Sigmoid colon (tissue), 7 donors: ENCODE measurements at places on chromosomes 1 and 21. TPM values are rescaled to one million over a fixed set of nuclear protein-coding genes. Genes with fewer than 3 reads are reported as not detected.

Gene ELF3
- total RNA-seq: 0.27 TPM

Gene FMN2
- total RNA-seq: 13.7 TPM

Gene RAD54L
- not detected for total RNA-seq

Gene COL6A2
- total RNA-seq: 810 TPM

DNA sequence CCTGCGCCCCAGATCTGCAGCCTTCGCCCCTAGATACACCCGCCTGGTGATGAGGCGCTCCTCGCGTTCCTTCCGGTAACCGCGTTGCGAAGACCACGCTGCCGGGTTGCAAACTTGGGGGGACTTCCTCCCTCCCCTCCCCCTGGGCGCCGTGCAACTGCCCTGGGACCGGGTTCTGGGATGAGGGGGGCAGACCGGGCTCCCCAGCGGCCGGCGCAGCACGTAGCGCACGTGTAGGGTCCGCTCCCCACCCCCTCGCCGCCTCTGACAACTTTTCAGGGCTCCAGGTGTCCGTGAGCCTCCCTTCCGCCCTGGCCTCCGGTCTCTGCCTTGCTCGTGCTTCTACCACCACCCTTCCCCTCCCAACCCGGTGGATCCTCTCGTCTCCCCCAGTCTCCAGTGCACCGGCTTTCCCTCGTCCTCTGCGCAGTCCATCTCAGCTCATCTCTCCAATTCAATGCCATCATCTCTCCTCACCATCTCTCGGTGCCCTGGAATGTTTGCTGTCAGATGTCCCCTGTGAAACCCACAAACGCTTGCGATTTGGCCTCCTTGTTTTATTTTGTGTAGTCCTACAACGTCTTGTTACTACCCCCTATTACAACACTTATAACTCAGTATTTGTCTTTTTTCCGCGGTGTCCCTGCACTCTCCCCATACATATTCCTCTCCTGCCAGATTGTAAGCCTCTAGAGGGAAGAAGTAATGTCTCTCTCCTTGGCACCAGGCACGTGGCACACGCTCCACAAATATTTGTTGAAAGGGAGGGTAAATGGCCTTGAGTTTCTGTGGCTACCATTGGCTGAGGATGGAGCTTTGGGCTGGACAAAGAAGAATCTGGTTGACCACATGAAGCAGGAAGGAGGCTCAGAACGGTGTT is 782 bp downstream of the PCAT6 start:
- no peaks in the 10 kb centered on the region for H3K36me3 ChIP-seq
- H3K27me3 ChIP-seq: no peaks in the 10 kb centered on the region
- peak overlapping the region; percentile 84 for H3K27ac ChIP-seq
- peak overlapping the region; percentile 55 for H3K4me3 ChIP-seq
- peak; percentile 74 for DNase-seq
- H3K4me1 ChIP-seq: no peaks in the 10 kb centered on the region

GRCh38 chr1:74425676-74426075 is 86.7 kb downstream of the LRRC53 start:
- DNase-seq: no peak
- H3K27ac ChIP-seq: no peak overlapping the region
- no peaks in the 10 kb centered on the region for H3K36me3 ChIP-seq

GRCh38 chr1:36905941-36906340 is 128.4 kb downstream of the GRIK3 start:
- H3K36me3 ChIP-seq: no peaks in the 10 kb centered on the region
- no peaks in the 10 kb centered on the region for H3K4me1 ChIP-seq
- H3K27me3 ChIP-seq: no peaks in the 10 kb centered on the region
- H3K4me3 ChIP-seq: no peak overlapping the region
- DNase-seq: no peak

- no peaks in the 10 kb centered on the region for H3K27me3 ChIP-seq
- peaks cover 9% of the 10 kb centered on the region for H3K4me1 ChIP-seq
- no peaks in the 10 kb centered on the region for H3K36me3 ChIP-seq
- H3K4me3 ChIP-seq: no peak overlapping the region
- no peak overlapping the region for H3K27ac ChIP-seq
- no peak for DNase-seq
These were observed 32.7 kb downstream of the SUSD4 start for GRCh38 chr1:223331301-223331700.

GRCh38 chr1:22075718-22076117 is 23.2 kb downstream of the CDC42 start:
- no peak overlapping the region for H3K4me3 ChIP-seq
- H3K4me1 ChIP-seq: peaks cover 87% of the 10 kb centered on the region
- no peaks in the 10 kb centered on the region for H3K36me3 ChIP-seq

GRCh38 chr1:240247899-240248298 is 156.2 kb downstream of the FMN2 start:
- H3K4me3 ChIP-seq: no peak overlapping the region
- no peaks in the 10 kb centered on the region for H3K27me3 ChIP-seq
- H3K27ac ChIP-seq: no peak overlapping the region
- H3K4me1 ChIP-seq: peaks cover 8% of the 10 kb centered on the region

- H3K27me3 ChIP-seq: peaks cover 43% of the 10 kb centered on the region
- no peak for DNase-seq
- H3K27ac ChIP-seq: no peak overlapping the region
- no peaks in the 10 kb centered on the region for H3K36me3 ChIP-seq
These were observed 4.6 kb downstream of the ALX3 start for GRCh38 chr1:110065841-110066240.

GRCh38 chr1:3899754-3900149 is 320 bp downstream of the C1orf174 start:
- H3K4me1 ChIP-seq: peaks cover 30% of the 10 kb centered on the region
- peak overlapping the region; percentile 98 for H3K4me3 ChIP-seq
- H3K27me3 ChIP-seq: no peaks in the 10 kb centered on the region
- peak overlapping the region; percentile 100 for H3K27ac ChIP-seq
- H3K36me3 ChIP-seq: no peaks in the 10 kb centered on the region

DNA sequence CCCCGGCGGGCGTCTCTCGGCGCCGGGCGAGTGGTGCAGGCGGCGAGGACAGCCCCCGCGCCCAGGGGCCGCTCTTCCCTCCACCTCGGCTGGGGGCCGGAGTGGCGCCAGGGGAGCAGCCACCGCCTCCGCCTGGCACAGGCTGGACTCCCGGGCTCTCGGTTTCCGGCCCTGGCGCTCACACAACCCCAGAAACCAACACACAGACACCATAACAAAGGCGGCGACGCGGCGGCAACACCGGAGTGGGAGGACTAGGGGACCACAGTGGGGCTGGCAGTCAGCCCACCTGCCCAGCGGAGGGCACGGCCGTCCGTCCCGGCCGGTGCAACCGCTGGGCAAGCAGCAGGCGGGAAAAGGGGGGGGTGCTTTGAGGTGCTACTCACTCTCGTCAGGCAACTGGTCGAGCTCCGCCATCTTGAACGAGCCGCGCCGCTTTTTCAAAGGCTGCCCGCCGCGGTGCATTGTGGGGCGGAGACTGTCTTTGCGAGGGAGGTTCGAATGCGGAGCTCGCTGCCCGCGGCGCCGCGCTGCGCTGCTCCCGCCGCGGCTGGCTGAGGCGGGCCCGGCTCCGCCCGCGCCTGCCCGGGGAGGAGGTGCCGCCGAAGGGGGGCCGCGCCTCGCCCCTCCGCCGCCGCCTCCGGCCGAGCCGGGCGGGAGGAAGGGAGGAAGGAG is at the start of gene LIN9:
Gene LIN9, minus strand, starts transcription at position 442 of the 675 bp plus-strand sequence. Its CDS starts 25 bp downstream, at position 417.
- no peaks in the 10 kb centered on the region for H3K36me3 ChIP-seq
- no peaks in the 10 kb centered on the region for H3K27me3 ChIP-seq
- peak; percentile 93 for DNase-seq
- peaks cover 8% of the 10 kb centered on the region for H3K4me1 ChIP-seq
- H3K4me3 ChIP-seq: peak within 1 kb of the TSS; percentile 75

GRCh38 chr1:116470671-116471070 is 97.6 kb downstream of the ATP1A1 start:
- H3K4me3 ChIP-seq: no peak overlapping the region
- peaks cover 8% of the 10 kb centered on the region for H3K27me3 ChIP-seq
- H3K4me1 ChIP-seq: no peaks in the 10 kb centered on the region
- H3K36me3 ChIP-seq: no peaks in the 10 kb centered on the region
- no peak for DNase-seq

DNA sequence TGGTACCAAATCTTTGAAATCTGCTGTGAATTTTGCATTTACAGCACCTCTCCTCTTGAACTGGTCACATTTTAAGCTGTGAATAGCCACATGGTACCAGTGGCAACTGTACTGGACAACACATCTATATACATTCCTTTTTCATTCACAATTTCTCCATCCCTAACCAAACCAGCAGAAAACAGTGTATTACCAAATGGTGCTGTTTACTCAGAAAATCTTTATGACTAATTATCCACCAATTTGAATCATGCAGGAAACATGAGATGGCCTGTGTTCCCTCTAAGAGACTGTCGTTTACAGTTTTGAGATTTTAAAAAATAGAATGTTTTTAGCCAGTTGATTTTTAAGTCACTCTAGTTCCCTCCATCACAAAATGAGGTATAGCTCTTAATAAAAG is 17.6 kb upstream of the CCT8 start:
- no peak overlapping the region for H3K4me3 ChIP-seq
- H3K27ac ChIP-seq: peak overlapping the region; percentile 55
- H3K36me3 ChIP-seq: no peaks in the 10 kb centered on the region
- peaks cover 36% of the 10 kb centered on the region for H3K4me1 ChIP-seq
- no peaks in the 10 kb centered on the region for H3K27me3 ChIP-seq

- H3K4me3 ChIP-seq: no peak overlapping the region
- no peak for DNase-seq
- H3K27ac ChIP-seq: no peak overlapping the region
- peaks cover 9% of the 10 kb centered on the region for H3K4me1 ChIP-seq
- no peaks in the 10 kb centered on the region for H3K36me3 ChIP-seq
These were observed 29.9 kb downstream of the FAF1 start for GRCh38 chr1:50930193-50930592.

DNA sequence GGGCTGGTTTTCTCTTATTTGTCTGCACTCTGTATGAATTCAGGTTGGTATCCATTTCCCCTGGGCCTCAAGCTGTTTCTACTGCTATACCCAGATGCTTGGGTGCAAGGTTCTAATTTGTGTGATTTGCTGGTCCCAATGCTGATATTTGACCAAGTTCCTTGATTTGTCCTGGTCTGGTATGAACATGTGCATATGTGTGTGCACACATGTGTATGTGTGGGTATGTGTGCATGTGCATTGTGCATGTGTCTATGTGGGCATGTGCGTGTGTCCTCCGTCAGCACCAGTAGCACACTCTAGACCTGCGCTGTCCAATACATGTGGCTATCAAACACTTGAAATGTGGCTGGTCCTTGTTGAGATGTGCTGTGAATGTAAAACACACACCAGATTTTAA is 102.4 kb upstream of the TSPAN2 start:
- H3K4me1 ChIP-seq: no peaks in the 10 kb centered on the region
- no peak for DNase-seq
- H3K27me3 ChIP-seq: no peaks in the 10 kb centered on the region
- no peak overlapping the region for H3K4me3 ChIP-seq
- H3K36me3 ChIP-seq: no peaks in the 10 kb centered on the region
- H3K27ac ChIP-seq: no peak overlapping the region

DNA sequence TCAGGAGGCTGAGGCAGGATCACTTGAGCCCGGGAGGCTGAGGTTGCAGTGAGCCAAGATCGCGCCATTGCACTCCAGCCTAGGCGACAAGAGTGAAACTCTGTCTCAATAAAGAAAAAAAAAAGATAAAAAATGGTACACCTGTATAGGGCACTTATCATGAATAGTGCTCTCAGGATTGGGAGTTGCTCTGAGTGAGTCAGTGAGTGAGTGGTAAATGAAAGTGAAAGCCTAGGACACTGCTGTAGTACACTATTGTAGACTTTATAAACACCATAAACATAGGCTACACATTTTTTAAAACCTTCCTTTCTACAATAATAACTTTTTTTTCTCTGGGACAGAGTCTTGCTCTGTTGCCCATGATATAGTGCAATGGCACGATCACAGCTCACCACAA is 16.8 kb downstream of the PHTF1 start:
- DNase-seq: no peak
- no peak overlapping the region for H3K4me3 ChIP-seq
- no peaks in the 10 kb centered on the region for H3K27me3 ChIP-seq
- no peak overlapping the region for H3K27ac ChIP-seq
- H3K4me1 ChIP-seq: no peaks in the 10 kb centered on the region

DNA sequence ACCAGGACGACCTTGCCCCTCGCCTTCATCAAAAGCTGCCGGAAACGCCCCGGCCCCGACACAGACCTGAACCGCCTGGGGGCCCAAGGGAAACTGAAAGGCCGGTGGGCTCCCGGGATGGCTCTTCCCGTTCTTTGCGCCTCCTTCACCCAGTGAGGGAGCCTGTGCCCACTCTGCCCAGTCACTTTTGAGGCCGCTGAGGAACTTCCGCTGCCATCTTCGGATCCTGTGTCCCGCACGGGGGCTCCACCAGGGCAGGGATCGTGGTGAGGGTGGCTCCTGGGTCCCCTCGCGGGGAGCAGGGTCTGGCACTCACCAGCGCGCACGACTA is 104.0 kb downstream of the PPIAL4G start:
- no peak overlapping the region for H3K4me3 ChIP-seq
- no peaks in the 10 kb centered on the region for H3K27me3 ChIP-seq
- DNase-seq: no peak
- H3K4me1 ChIP-seq: no peaks in the 10 kb centered on the region
- no peak overlapping the region for H3K27ac ChIP-seq

GRCh38 chr1:245599371-245600174 is 444.8 kb downstream of the KIF26B start:
- no peaks in the 10 kb centered on the region for H3K27me3 ChIP-seq
- no peak overlapping the region for H3K4me3 ChIP-seq
- no peaks in the 10 kb centered on the region for H3K4me1 ChIP-seq
- H3K36me3 ChIP-seq: no peaks in the 10 kb centered on the region

GRCh38 chr21:37984416-37984815 is 68.2 kb upstream of the KCNJ6 start:
- H3K36me3 ChIP-seq: no peaks in the 10 kb centered on the region
- no peaks in the 10 kb centered on the region for H3K4me1 ChIP-seq
- no peak overlapping the region for H3K4me3 ChIP-seq
- no peak overlapping the region for H3K27ac ChIP-seq
- no peak for DNase-seq

DNA sequence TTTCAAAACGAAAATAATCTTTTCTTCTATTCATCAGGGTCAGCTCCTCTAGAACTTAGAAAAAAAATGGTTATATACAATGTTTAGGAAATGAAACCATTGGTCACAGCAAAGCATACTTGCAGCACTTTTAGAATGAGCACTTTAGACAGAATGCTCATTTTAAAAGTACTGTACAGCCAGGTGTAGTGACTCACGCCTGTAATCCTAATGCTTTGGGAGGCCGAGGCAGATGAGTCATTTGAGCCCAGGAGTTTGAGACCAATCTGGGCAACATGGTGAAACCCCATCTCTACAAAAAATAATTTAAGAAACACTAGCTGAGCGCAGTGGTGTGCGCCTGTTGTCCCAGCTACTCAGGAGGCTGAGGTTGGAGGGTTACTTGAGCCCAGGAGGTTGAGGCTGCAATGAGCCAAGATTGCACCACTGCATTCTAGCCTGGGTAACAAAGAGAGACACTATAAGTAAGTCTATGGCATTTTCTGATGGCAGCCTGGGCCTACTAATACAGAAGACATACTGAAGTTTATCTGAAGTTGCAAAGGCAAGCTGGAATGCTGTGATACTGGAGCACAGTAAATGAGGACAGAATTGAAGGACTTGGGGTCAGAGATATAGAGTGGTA is 48.9 kb upstream of the ZNF326 start:
- no peaks in the 10 kb centered on the region for H3K36me3 ChIP-seq
- H3K4me1 ChIP-seq: peaks cover 14% of the 10 kb centered on the region
- DNase-seq: no peak
- H3K27me3 ChIP-seq: no peaks in the 10 kb centered on the region
- H3K4me3 ChIP-seq: no peak overlapping the region
